ENCODE measurements at places on chromosomes 11 and 22.

DNA sequence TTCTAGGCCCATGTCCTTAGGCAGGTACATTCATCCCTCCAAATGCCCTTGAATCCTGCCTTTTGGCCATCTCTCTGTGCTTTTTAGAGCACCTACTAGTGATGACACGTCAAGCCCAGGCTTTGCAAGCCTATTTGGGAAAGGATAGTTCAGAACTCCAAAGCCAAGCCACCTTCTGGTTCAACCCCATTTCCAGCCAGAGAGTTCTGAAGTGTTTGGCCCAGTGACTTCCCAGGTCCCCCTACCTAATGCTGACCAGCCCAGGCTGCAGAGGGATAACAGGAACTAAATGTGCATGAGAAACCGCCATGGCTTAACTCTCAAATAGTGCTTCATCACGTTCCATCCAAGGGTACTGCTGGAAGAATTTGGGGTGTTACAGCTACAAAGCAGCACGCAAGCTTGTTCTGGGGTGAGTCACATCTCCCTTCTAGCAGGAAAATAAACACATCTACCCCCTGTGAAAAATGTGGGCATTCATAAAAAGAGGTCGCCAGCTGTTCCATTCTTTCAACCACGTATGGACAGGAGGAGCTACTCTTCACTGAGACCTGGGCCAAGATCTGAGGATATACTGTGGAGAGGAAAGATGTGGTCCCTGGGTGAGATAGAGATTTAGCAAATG lies 2.0 kb upstream of the FXYD6 start:
- no peak for DNase-seq

DNA sequence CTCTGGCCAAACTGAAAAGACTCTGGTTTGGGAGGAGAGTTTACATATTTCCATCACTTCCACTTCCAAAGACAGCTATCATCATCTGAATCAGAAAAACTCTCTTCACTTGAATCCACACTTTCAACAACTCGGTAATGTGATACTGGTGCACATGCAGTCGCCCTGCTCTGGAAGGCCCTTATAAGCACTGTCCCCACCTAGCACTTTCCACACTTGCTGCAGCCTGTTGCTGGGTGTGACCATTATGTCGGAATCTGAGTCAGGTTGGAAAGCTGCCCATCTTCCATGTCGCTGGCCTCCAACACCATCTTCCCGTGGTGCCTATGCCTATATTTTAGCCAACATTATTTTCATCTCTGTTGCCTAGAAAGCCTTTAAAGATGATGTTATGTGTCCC lies 1.1 kb upstream of the OR10A5 start:
- no peak for DNase-seq

DNA sequence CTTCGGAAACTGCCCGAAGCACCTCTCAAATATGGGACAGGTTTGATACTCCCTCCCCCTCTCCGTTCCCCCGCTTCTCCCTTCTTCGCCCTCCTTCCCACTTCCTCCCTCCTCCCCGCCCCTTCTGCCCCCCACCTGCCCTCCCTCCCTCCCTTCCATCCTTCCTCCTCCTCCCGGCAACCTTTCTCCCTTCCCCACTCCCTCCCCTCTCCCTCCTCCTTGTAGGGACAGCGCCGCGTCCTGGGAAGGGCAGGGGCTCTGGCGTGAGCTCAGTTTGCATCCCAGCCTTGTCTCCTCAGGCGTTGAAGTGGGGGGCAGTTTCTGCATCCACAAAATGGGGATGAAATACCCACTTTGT lies 6.1 kb upstream of the NFAM1 start:
- DNase-seq, result no peak

GRCh38 chr11:19889531-19889930 lies 176.9 kb downstream of the NAV2 start:
- DNase-seq, result no peak

- no peak for DNase-seq
Observed at GRCh38 chr11:575313-575995, 816 bp upstream of the PHRF1 start.

DNA sequence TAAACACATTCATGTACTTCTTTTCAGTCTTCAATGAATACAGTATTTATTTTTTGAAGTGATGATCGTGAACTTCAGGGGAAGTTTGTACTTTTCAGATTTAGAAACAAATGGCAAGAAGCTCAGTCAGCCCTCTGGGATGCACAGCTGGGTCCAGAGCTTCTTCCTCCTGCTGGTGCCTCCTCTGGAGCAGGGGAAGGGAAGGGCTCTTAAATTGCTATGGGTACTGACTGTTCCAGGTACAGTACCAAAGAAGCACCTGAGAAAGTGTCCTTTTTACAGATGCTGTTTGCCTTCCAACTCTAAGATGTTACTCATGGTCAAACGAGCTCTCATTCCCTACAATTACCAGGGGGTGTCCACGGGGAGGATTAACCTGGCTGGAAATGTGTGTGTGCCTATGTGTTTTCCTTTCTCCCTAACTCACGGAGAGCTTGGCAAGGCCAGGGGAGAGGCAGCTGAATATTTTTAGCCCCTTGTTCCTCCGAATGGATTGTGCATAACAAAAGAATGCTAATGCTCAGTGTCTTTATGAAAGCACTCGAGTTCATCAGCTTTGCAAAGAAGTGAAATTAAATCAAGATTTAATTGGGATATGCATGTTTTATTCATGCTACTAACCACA lies 313.7 kb upstream of the CADM1 start:
- DNase-seq, result no peak

DNA sequence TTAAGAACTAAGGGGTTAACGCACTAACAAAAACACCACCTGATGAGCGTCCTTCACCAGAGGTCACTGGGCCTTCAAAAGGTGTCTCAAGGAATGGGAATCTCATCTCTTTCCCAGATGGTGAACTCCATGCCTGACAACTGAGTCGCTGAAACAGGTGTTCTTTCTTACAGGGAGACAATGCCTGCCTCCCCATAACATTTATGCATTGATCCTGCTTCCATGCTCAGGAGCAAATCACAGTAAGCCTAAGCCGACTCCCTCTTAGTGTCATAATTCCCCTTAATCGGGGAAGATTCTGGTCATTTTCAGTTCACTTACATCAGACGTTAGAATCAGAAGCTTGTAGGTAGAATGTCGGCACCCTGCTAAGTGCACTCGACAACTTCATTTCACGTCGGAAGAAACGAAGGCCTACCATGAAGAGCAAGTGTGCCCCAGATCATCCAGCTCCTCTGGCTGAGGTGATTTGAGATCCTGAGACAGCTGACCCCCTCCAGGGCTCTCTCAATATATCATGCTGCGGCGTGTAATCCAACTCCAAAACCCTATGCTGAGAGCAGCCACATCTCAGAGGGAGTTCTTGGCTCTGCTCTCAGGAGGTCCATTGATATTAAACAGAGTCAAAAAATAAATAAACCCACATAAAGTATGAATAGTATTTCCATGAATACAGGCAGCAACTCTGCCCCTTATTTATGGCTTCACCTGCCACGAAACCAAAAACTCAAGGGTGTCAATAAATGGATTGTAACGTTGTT lies 163.1 kb downstream of the LARGE1 start:
- no peak for DNase-seq

GRCh38 chr11:6333095-6333494 lies 12.8 kb upstream of the CAVIN3 start:
- DNase-seq, result no peak

- no peak for DNase-seq
Observed at GRCh38 chr11:104078245-104078644, 41.8 kb downstream of the DDI1 start.

DNA sequence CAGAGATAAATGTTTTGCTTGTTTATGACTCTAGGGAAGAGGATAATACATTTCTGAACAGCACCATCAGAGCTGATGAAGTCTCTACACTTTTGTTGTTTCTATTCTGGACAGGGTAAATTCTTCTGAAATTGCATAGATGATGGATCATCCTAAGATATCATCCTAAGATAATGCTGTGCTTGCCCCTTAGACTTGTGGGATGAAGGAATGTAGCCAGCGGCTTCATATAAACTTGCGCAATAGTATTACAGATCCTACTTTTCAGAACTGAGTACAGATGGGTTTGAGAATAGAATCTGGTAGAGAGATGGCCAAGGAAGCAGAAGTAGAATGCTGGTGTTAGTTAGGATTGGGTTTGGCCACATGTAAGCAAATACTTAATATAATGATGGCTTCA lies 61.0 kb downstream of the NCAM1 start:
- DNase-seq, result no peak

GRCh38 chr11:108852701-108853100 lies 187.8 kb downstream of the DDX10 start:
- no peak for DNase-seq
